ENCODE measurements at places on chromosomes 6 and 20. TPM values are rescaled to one million over a fixed set of nuclear protein-coding genes. Genes with fewer than 3 reads are reported as not detected.

PKIB gene
- total RNA-seq: 0.76 TPM

GRCh38 chr6:139855671-139856311 is 481.3 kb upstream of the CITED2 start:
- DNase-seq: no peak
- H3K36me3 ChIP-seq: no peaks in the 10 kb centered on the region
- no peak overlapping the region for H3K27ac ChIP-seq
- no peak overlapping the region for H3K4me3 ChIP-seq
- peaks cover 2% of the 10 kb centered on the region for H3K27me3 ChIP-seq
- H3K4me1 ChIP-seq: no peaks in the 10 kb centered on the region

HCK gene
- not detected for total RNA-seq

- no peak for DNase-seq
- no peak overlapping the region for H3K27ac ChIP-seq
- no peak overlapping the region for H3K4me3 ChIP-seq
- H3K4me1 ChIP-seq: peaks cover 9% of the 10 kb centered on the region
Observed at GRCh38 chr20:49136817-49137571, 51.1 kb downstream of the STAU1 start.

DNA sequence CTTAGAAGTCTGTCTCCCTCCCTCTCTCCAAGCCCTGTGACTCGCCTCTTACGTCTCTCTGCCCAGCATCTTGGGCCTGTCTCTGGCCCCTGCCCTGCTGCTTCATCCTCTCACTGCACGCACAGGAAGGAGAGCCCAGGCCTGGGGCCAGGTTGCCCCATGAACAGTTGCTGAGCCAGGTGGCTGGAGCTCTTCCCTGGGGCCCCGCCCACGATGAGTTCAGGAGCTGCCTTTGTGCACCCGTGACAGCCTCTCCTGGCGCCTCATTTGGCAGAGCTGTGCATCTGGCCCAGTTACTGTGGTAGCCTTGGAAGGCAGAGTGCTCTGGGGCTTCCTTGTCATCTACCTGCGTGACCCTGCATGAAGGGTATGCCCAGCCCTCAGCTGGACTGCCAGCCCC is 44.5 kb downstream of the SLC52A3 start:
- H3K27ac ChIP-seq: no peak overlapping the region
- H3K27me3 ChIP-seq: peaks cover 27% of the 10 kb centered on the region
- H3K36me3 ChIP-seq: no peaks in the 10 kb centered on the region
- DNase-seq: no peak

- no peak overlapping the region for H3K4me3 ChIP-seq
- H3K4me1 ChIP-seq: peaks cover 15% of the 10 kb centered on the region
- H3K36me3 ChIP-seq: no peaks in the 10 kb centered on the region
- DNase-seq: no peak
Observed at GRCh38 chr6:31720196-31720770, 1.3 kb downstream of the LY6G6C start.

CSNK2B gene
- total RNA-seq: 233 TPM

- no peak overlapping the region for H3K4me3 ChIP-seq
- H3K27me3 ChIP-seq: peaks cover 2% of the 10 kb centered on the region
- no peaks in the 10 kb centered on the region for H3K4me1 ChIP-seq
- no peak for DNase-seq
Observed at GRCh38 chr20:20204256-20204655, 151.9 kb downstream of the CFAP61 start.

GRCh38 chr20:4443016-4443415 is 278.7 kb upstream of the PRND start:
- no peak overlapping the region for H3K27ac ChIP-seq
- H3K27me3 ChIP-seq: peaks cover 7% of the 10 kb centered on the region
- no peak for DNase-seq

THBD gene
- total RNA-seq: not detected

VNN1 gene
- not detected for total RNA-seq

DNA sequence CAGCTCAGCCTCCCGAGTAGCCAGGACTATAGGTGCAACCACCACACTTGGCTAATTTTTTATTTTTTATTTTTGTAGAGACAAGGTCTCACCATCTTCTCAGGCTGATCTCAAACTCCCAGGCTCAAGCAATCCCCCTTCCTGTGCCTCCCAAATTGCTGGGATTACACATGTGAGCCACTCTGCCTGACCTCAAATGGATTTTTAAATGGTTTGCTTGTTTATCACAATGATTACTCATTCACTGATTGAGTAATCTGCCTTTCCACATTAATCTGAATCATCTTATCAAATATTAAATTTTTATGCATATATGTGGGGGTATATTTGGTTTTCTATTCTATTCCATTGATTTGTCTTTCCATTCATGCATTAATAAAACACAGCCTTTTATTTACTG is 9.4 kb upstream of the KHDC1L start:
- no peak for DNase-seq
- H3K4me3 ChIP-seq: no peak overlapping the region
- H3K27ac ChIP-seq: no peak overlapping the region
- no peaks in the 10 kb centered on the region for H3K36me3 ChIP-seq
- peaks cover 8% of the 10 kb centered on the region for H3K27me3 ChIP-seq

GRCh38 chr6:41488433-41489119 is 57.6 kb upstream of the FOXP4 start:
- no peaks in the 10 kb centered on the region for H3K4me1 ChIP-seq
- H3K27me3 ChIP-seq: peaks cover 39% of the 10 kb centered on the region
- no peak for DNase-seq
- no peak overlapping the region for H3K27ac ChIP-seq

DNA sequence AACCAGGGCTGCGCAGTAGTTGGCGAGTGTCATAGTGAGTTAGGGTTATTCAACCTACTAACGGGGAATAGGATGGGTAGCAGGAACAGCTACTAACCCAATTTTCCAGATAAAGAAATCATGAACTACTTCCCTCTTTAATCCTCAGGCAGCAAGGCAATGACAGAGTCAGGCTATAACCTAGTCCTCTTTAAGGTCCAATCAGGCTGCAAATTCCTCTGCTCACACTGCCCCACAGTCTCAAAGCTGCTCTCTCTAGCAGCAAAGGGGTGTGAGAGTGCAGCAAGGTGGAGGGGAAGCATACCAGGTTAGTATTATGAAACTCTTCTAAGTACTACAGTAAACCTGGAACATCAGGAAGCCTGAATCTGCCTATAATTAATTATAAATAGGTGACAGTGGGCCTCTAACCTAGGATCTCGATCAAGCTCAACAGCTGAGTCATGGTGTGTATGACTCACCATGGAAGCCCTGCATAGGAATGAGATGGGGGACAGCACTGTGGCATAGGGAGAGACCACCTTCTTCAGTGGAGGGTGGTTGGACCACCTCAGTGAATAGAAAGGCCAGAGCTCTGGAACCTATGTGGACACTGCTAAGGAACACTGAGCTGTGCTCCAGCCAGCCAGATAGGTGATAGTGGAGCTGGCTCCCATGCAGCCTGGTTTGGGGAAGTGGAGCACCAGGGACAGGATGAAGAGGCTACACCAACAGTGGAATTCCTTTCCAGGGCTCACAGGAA is 7.9 kb downstream of the PEX6 start:
- H3K36me3 ChIP-seq: peaks cover 5% of the 10 kb centered on the region
- peaks cover 8% of the 10 kb centered on the region for H3K4me1 ChIP-seq
- no peaks in the 10 kb centered on the region for H3K27me3 ChIP-seq
- H3K4me3 ChIP-seq: no peak overlapping the region

DNA sequence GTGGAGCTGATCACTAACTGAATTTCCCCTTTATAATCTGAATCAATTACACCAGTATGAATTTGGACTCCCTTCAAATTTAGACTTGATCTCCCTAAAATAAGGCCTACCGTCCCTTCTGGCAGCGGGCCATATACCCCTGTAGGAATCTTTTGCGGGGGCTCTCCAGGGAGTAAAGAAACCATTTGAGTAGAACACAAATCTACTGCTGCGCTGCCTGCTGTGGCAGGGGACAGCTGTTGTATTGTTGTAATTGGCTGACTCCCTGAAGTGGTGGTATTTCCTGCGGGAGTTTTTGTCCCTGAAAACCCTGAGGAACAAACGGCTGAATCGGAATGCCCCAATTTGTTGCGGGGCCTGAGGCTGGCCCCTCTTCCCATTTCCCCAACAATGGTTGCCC is 16.0 kb upstream of the PTCRA start:
- H3K4me3 ChIP-seq: no peak overlapping the region
- no peak for DNase-seq
- H3K36me3 ChIP-seq: no peaks in the 10 kb centered on the region
